Fibroblast of skin of back (primary cell): ENCODE measurements at places on chromosomes 3 and 15.

GRCh38 chr3:71129611-71130431, 453.7 kb downstream of the FOXP1 start:
- DNase-seq: peak; percentile 53

- peak; percentile 82 for DNase-seq
Observed at GRCh38 chr3:144011251-144011799, 39.7 kb downstream of the DIPK2A start.

DNA sequence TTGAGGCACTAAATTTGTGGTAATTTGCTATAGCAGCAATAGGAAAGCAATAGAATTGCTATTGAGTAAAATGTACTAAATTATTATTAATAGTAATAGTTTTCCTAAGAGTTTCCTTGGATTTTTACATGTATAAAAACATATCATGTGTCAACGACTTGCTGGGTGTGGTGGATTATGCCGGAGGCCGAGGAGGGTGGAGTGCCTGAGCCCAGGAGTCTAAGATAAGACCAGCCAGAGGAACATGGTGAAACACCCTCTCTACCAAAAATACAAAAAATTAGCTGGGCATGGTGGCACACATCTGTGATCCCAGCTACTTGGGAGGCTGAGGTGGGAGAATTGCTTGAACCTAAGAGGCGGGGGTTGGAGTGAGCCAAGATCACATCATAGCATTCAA, 749.9 kb downstream of the TBL1XR1 start:
- no peak for DNase-seq

GRCh38 chr3:20930034-20930433, 744.0 kb upstream of the SGO1 start:
- DNase-seq: peak; percentile 18

DNA sequence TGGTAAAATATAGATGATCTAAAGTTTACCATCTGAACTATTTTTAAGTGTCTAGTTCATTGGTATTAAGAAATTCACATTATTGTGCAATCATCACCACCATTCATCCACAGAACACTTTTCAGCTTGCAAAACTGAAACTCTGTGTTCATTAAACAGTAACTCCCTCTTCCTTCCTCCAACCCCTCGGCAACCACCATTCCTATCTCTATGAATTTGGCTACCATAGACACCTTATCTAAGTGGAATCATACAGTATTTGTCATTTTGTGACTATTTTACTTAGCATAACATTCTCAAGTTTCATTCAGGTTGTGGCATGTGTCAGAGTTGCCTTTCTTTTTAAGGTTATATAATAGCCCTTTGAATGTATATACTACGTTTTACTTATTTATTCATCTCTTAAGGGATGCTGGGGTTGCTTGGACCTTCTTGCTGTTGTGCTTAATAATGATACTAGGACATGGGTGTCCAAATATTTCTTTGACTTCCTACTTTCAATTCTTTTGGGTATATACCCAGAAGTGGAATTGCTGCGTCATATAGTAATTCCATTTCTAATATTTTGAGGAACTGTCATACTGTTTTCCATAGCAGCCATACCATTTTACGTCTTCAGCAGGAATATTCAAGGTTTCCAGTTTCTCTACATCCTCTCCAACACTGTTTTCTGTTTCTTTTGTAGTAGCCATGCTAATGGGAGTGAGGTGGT, 20.9 kb downstream of the KAT2B start:
- DNase-seq: no peak

- no peak for DNase-seq
Observed at GRCh38 chr15:77856705-77857346, 220.7 kb downstream of the TBC1D2B start.

DNA sequence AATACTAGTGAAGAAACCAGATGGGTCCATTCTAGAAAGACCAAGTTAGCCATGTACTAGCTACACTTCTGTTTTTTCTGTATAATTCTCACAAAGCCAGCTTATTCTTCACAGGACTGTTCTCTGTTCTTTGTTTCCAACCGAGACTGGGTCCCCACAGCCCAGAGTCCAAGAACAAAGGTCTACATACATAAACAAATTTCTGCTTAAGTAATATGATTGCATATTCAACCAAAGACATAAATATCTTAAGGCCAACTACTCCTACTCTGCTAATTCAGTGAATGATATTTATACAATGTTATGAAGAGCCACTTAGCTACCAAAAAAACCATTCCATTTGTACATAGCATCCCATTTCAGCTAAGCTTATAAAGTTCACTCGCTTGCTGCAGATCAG, 299.8 kb upstream of the CCDC54 start:
- DNase-seq: no peak

GRCh38 chr3:143171141-143171980, 51.8 kb downstream of the CHST2 start:
- peak; percentile 70 for DNase-seq

GRCh38 chr3:62145086-62145757, 228.1 kb downstream of the FEZF2 start:
- peak; percentile 19 for DNase-seq

DNA sequence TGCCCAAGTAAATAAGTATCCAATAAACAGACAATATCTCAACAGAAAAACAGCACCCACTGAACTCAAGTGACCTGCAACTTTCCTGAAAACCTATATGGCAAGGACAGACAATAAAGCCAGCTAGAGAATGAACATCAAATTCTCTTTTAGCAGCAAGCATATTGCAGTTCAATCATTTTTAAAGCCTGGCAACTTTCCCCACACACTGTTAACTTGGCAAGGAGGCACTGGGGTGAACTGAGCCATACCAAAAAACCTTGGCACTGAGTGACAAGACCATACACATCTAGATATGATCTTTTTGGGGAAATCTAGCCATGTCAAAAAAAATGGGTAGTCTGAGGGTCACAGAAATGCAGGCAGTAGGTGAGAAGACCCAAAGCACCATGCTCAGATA, 174.6 kb downstream of the STT3B start:
- DNase-seq: no peak

DNA sequence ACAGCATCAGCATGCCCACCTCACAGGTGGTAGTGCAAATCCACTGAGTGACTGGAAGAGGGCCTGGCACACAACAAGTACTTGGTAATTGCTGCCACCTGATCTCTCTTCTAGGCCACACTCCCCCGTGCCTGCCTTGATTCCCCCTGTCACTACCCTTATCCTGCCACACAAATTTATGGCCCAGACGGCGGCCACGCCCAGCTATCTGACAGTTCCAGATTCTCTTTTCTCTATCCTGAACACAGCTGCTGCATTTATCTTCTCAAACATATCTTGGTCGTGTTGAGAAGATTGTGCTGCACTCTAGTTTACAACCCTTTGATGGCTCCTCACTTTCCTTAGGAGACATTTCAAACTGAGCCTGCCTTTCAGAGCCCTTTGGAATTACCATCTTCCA, 585.2 kb downstream of the NTRK3 start:
- no peak for DNase-seq

GRCh38 chr3:186493525-186494255, 50.5 kb downstream of the CRYGS start:
- no peak for DNase-seq

- DNase-seq: peak; percentile 60
Observed at GRCh38 chr3:56851966-56852884, 50.5 kb upstream of the ARHGEF3 start.

DNA sequence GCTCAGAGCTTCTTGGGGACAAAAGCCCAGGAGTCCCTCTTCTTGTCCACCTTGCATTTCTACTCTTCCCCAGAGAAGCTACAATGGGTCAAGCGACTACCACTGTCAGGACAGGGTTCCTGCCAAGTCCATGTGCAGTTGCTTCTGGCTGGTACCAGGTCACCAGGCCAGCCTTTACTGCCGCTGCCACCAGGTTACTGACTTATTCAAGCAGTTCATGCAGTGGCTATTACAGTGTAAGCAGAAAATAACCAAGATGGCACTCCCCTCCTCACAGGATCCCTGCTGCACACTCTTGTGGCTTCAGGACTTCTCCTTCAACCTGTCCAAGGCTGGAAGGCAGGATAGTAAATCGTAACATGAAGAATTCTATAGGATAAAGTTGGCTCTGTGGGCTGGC, 42.1 kb downstream of the CTDSPL start:
- no peak for DNase-seq
